ENCODE measurements at places on chromosomes 4 and X. TPM values are rescaled to one million over a fixed set of nuclear protein-coding genes. Genes with fewer than 3 reads are reported as not detected.

MFAP3L gene
- total RNA-seq: 5.3 TPM

GRIA2 gene
- not detected for total RNA-seq

C4orf51 gene
- total RNA-seq: not detected

RBMXL3 gene
- not detected for total RNA-seq

MEPE gene
- not detected for total RNA-seq

RASL11B gene
- total RNA-seq: not detected

TENM3 gene
- 1.8 TPM for total RNA-seq

STATH gene
- total RNA-seq: not detected

GLUD2 gene
- total RNA-seq: 2.6 TPM

ATOH1 gene
- total RNA-seq: not detected

SLC4A4 gene
- total RNA-seq: 1.2 TPM

PFKFB1 gene
- total RNA-seq: not detected

INPP4B gene
- 5.6 TPM for total RNA-seq

TRAM1L1 gene
- 0.40 TPM for total RNA-seq

DRD5 gene
- not detected for total RNA-seq

PLAC1 gene
- total RNA-seq: 0.75 TPM

GYPE gene
- not detected for total RNA-seq

USP17L13 gene
- not detected for total RNA-seq

HEPH gene
- not detected for total RNA-seq

BTK gene
- total RNA-seq: 0.12 TPM

TEX13B gene
- not detected for total RNA-seq

VCX3B gene
- not detected for total RNA-seq

CCDC110 gene
- not detected for total RNA-seq

CHRDL1 gene
- not detected for total RNA-seq

ZAR1 gene
- not detected for total RNA-seq

PNMA6A gene
- 4.5 TPM for total RNA-seq

C4orf50 gene
- total RNA-seq: not detected

HSFX1 gene
- total RNA-seq: 0.27 TPM

CT45A5 gene
- total RNA-seq: not detected

DGAT2L6 gene
- not detected for total RNA-seq

MYOZ2 gene
- not detected for total RNA-seq

WNK3 gene
- total RNA-seq: 0.05 TPM

MAGIX gene
- total RNA-seq: 3.0 TPM

ABCD1 gene
- total RNA-seq: 3.6 TPM

ERCC6L gene
- 9.8 TPM for total RNA-seq

TRIM2 gene
- total RNA-seq: 0.89 TPM

FAM184B gene
- 0.05 TPM for total RNA-seq
